ENCODE measurements at places on chromosomes 12 and 14.

DNA sequence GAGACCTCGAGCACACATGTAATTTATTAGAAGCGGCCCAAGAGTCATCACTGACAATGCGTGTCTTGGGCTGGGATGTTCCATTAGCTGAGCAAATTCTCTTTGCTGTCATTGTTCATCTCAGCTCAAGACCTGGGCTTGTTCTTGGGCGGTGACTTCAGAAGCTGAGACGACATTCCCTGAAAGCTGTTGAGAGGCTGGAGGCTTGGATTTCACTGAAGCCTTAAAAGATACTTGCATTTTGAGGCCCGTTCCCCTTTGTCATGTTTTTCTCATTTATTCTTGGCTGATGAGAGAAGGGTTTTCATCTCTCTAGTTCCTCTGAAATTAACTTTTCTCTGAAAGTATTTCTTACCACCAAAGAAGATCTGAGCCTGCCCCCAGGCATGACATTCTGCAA, 16.6 kb upstream of the SUSD6 start:
- H3K4me1 ChIP-seq = peaks cover 7% of the 10 kb centered on the region
- no peak overlapping the region for H3K27ac ChIP-seq
- H3K27me3 ChIP-seq = no peaks in the 10 kb centered on the region
- no peak overlapping the region for H3K4me3 ChIP-seq
- no peaks in the 10 kb centered on the region for H3K36me3 ChIP-seq
- no peak for DNase-seq

GRCh38 chr14:76894308-76894707, 68.1 kb downstream of the LRRC74A start:
- H3K27ac ChIP-seq = no peak overlapping the region
- H3K36me3 ChIP-seq = no peaks in the 10 kb centered on the region
- H3K27me3 ChIP-seq = no peaks in the 10 kb centered on the region

DNA sequence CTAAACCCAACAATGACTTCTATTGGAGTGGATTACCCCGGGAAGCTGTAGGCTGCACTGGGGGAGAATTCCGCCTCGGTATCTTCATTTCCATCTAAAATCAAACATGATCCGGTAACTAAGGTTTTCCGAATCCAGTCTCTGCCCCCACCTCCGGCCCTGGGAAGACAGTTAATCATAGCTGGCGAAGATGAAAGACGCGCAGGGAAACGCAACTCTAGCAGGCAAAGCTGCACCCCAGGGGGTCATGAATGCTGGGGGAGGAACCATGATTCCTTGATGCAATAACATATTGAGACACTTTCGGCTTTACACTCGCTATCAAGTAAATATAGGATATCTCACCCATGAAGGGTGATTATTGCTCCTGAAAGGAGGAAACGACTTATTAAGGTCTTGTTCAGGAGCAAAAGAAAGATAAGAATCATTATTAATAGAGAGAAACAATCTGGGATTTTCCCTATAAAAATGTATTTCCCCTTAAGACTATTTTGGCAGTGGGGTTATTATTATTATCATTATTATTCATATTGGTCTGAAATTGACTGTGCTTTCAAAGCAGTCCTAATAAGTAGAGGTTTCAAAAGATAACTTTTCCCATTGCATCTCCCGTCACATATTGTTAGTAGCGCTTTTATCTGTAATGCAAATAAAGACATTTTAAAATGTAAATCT, 614.9 kb downstream of the VRK1 start:
- H3K27me3 ChIP-seq = peaks cover 32% of the 10 kb centered on the region
- DNase-seq = no peak
- peaks cover 39% of the 10 kb centered on the region for H3K4me1 ChIP-seq
- H3K4me3 ChIP-seq = no peak overlapping the region

DNA sequence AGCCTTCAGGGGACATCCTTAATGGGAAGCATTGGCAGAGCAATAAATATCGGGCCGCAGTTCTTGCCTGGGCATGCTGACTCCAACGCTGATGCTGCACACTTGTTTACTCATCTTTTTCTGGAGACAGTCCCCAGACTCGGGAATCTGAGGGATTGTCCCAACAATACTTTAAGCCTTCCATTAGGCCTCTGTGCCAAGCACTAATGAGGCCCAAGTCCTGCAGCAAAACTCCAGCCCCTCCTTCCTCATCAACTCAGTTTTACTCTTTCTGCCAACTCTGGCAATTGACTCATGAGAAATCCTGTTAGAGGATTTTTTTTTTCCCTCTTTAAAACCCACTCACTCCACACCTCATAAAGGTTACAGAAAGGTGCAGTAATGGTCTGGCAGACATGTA, 233.4 kb upstream of the PELI2 start:
- H3K4me3 ChIP-seq = no peak overlapping the region
- H3K27me3 ChIP-seq = no peaks in the 10 kb centered on the region

GRCh38 chr12:28253161-28253641, 62.9 kb downstream of the CCDC91 start:
- no peaks in the 10 kb centered on the region for H3K4me1 ChIP-seq
- DNase-seq = no peak
- H3K36me3 ChIP-seq = no peaks in the 10 kb centered on the region
- no peak overlapping the region for H3K27ac ChIP-seq

- H3K4me1 ChIP-seq = peaks cover 10% of the 10 kb centered on the region
- no peak overlapping the region for H3K4me3 ChIP-seq
- no peaks in the 10 kb centered on the region for H3K27me3 ChIP-seq
- DNase-seq = no peak
- no peak overlapping the region for H3K27ac ChIP-seq
Observed at GRCh38 chr12:49750027-49750995, 9.0 kb downstream of the TMBIM6 start.

- DNase-seq = no peak
- H3K4me1 ChIP-seq = no peaks in the 10 kb centered on the region
- no peak overlapping the region for H3K27ac ChIP-seq
- no peaks in the 10 kb centered on the region for H3K27me3 ChIP-seq
Observed at GRCh38 chr12:48358937-48359513, 8.3 kb upstream of the ZNF641 start.

- DNase-seq = no peak
- no peak overlapping the region for H3K27ac ChIP-seq
- H3K4me1 ChIP-seq = peaks cover 31% of the 10 kb centered on the region
- no peaks in the 10 kb centered on the region for H3K36me3 ChIP-seq
- H3K27me3 ChIP-seq = no peaks in the 10 kb centered on the region
Observed at GRCh38 chr12:124744659-124745464, 118.8 kb downstream of the SCARB1 start.
